Activated CD8-positive, alpha-beta memory T cell treated with anti-CD3 and anti-CD28 coated beads for 24 hours (primary cell): ENCODE measurements at places on chromosomes 5 and 9.
A peak's percentile ranks its signal among the peaks of the same experiment; 100 is the strongest.

DNA sequence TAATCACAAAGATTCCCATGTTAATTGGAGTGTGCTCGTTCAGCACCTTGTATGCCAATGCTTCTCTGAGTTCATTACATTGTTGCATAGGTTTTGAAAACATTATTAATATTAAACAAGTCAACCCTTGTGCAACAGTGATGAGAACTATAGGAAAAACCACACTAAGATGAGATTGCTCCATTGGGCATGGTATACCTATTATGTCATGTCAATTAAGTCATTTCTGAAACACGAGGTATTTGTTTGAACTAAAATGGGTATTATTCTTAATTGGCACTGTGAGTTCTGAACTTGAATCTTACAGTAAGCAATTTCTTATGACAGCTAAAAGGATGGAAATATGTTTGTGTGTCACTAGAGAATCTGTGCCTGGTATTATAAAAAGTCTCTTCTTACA is 447.7 kb downstream of the EFNA5 start:
- DNase-seq = no peak

DNA sequence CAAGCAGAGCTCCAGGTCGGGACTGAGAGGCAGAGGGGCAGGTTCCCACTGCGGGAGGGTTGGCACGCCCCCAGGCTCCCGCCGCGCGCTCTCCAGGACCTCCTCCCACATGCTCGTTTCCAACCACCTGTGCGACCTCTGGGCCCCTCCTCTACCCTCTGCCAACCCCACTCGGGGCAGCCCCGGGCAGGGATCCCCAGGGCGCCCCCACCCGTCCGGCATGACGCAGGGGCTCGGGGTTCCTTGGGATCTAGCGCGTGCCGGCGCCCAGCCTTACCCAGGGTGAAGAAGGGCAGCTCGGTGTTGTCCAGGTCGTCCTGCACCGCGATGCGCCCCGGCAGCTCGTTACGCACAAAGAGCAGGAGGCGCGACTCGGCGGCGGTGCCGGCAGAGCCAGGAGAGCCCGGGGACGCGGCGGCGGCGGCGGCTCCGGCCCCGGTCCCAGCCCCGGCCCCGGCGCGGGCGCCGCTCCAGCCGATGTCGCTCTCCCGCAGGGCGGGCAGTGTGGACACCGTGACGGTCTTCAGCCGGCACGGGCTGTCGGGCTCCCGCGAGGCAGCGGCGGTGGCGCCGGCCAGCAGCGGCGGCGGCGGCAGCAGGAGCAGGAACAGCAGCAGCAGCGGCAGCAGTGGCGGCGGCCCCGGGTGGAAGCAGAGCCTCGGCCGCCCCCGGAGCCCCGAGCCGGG is 494 bp downstream of the ASTN2 start:
- peak; percentile 55 for DNase-seq

DNA sequence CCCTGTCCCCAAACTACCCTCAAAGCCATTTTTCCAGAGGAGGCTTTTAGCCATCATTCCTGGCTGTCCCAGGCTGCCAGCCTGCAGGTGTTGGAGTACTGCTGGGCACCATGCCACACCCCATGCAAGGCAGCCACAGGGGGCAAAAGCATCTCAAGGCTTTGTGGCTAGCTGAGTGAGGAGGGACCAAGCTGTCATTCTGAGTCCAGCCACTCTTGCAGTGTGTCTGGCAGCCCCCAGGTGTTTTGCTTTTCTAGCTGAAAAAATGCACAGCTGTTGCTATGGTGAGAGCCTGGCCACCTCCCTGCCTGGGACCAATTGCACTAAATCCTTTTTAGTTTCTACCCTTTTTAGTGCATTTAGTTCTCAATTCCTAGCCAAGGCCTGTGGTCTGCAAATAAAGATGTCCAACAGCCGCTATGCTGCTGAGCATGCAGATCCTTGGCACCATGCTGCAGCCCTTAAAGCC is 50.4 kb upstream of the PTGS1 start:
- no peak for DNase-seq

DNA sequence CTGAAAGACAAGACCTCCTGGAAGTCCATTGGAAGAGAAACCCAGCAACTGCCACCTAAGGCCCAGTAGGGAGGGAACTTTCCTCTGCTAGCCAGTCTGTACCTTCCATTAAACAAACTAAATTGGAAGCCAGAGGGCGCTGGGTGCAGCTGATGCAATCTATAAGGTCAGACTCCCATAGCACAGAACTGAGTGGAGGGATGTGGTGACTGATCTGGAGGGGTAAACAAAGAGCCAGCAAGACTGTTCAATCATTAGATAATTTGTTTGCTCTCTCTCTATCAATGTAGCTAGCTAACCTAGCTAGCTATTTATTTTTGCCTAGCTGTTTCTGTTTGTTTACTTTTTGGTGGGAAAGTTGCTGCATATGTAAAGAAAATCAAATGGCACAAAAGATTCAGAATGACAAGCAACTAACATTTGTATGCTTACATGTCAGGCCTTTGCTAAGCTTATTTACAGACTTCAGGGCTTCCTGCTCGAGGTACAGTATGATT is 291.8 kb upstream of the DAB2 start:
- no peak for DNase-seq

- no peak for DNase-seq
Observed at GRCh38 chr9:88574953-88575352, 40.0 kb downstream of the NXNL2 start.

GRCh38 chr9:125756518-125756917 is 9.3 kb downstream of the PBX3 start:
- DNase-seq = no peak

GRCh38 chr9:114196979-114197622 is 41.8 kb downstream of the COL27A1 start:
- DNase-seq = no peak

- DNase-seq = no peak
Observed at GRCh38 chr5:130055572-130055971, 151.3 kb downstream of the CHSY3 start.

- no peak for DNase-seq
Observed at GRCh38 chr5:72101828-72102227, 5.4 kb upstream of the MAP1B start.
